Amniotic epithelial cell (primary cell): ENCODE measurements at places on chromosomes 11 and 22.

DNA sequence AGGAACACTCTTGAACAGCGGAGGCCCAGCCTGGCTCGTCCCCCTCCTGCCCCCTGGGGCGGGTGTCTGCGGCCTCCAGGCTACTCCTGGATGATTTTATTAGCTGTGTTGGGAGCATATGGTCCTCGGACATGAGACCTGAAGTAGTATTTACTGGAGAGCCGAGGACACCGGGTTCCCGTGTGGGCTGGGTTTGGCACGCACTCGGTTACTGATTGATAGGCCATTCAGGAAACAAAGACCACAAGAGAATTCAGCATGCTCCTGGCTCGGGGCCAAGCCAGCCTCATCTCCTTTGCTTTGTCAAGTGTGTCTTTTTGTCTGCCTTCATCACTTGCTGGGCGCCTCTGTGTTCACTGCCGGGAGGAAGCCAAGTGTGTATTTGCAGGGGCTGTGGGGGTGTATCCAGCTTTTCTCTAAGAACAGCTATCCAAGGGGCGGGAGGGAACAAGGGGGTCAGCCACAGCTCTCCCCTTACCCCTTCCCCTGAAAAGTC lies 9.7 kb downstream of the FXYD2 start:
- peak; percentile 30 for DNase-seq

- no peak for DNase-seq
Measured at GRCh38 chr22:46066691-46067090, 83.6 kb upstream of the PPARA start.

GRCh38 chr11:20881328-20882079 lies 212.1 kb downstream of the NELL1 start:
- DNase-seq = no peak

DNA sequence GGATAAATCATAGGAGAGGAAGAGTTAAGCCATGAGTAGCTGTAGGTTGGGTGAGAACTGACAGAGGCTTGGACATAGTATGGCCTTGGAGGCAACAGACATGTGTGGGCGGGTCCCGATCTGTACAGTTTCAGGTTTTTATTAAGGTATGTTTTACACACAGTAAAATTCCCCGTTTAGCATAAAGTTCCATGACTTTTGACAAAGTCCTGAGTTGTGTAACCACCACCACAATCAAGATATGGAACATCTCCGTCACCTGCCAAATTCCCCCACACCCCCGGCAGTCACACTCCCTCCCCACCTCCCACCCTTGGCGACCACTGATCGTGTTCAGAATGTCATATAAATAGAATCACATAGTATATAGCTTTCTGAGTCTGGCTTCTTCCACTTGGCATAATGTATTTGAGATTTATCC lies 68.1 kb downstream of the GRIK4 start:
- DNase-seq = no peak

DNA sequence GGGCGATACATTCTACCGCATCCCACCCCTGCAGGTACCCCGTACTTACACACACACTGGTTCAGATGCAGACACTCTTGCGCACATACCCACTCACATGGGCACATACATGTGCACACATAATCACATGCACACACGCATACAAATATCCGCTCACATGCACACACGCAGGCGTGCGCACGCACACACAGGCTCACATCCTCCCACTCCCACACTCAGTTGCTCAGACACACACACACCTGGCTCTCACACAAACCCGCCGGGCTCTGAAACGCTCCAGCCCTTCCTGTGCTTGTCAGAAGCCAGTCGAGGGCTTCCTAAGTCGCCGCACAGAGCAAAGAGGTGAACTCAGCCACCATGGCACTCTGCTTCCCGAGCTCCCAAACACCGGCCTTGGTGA lies 164.5 kb downstream of the CRYBB2 start:
- DNase-seq = no peak

DNA sequence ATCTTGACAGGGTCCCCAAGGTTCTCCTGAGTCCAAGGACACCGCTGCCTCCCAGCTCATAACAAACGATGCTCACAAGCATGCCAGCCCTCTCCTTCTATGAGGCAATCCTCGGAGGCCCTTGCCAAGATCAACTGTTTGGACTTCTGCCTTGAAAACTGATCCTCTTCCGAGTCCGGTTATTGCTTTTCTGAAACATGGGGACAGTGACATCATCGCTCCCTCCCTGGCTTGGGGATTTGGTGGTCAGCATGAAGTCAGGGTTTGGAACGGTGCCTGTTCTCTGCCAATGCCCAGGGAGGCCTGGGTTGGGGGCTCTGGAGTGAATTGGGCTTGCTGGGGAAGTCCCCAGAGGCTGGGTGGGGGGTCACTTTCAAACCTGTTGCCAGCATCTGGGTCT lies 149.3 kb downstream of the FBXO7 start:
- peak; percentile 52 for DNase-seq

DNA sequence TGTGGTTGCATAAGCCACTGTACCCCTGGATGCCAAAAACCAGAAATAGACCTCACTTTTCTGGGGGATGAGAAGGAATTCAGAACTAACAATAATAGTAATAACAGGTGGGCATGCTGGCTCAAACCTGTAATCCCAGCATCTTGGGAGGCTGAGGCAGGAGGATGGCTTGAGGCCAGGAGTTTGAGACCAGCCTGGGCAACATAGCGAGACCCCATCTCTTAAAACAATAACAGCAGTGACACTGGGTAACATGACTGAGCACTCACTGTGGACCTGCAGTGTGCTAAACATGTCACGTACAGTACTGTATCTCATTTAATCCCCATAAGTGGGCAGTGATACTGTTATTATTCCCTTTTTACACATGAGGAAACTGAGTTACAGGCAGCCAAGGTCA lies 10.0 kb downstream of the FLRT1 start:
- DNase-seq = no peak

- no peak for DNase-seq
Measured at GRCh38 chr22:40023341-40023841, 28.6 kb downstream of the FAM83F start.

GRCh38 chr11:122486793-122487495 lies 168.6 kb upstream of the UBASH3B start:
- peak; percentile 65 for DNase-seq

DNA sequence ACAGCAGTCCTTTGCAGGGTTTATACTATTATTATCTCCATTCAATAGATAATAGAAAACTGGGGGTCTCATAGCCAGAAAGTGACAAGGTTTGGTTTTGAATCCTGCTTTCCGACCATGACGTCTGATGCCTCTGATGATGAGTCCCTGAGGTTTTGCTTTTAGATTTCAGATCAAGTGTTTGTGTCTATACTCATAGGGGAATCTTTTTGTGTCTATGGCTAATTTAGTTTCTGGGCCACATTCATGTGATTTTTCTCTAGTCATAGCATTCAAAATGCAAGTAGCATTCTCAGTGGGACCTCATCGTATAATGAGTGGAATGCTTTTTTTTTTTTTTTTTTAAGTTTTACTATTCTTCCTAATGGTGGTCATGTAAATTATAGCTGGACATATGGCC lies 72.9 kb downstream of the TNRC6B start:
- DNase-seq = no peak

GRCh38 chr11:106447631-106448191 lies 370.2 kb downstream of the AASDHPPT start:
- no peak for DNase-seq

DNA sequence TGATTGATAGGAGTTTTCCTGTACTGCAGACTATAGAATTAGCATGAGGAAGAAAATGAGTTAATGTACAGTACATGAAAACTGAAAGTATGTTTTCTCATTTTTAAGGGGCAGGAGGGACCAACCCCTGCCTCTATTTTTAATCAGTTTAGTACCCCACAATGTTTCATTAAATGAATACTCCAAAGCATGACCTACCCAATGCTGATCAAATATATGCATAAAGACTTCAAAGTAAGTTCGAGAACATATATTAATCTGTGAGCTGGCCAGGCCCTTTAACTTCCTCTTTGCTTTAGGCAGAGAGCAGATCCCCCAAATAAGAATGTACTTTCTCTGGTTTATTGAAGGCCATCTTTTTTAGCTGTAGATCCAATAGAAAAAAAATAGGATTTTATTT lies 161.0 kb downstream of the FCHSD2 start:
- DNase-seq = no peak

DNA sequence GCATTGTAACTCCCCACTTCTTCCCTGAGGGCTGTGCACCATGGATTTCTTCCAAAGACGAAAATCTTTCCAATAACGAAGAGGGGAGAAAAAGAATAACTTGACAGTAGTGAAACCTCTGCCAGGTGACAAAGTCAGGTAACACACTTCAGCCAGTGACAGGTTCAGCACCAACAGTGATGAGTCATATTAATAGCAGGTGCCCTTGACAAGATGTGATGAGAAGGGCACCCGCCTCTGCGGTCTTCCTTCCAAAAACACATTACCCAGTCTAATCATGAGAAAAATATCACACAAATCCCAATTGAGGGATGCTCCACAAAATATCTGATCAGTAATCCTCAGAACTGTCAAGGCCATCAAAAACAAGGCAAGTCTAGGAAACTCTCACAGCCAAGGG lies 157.8 kb downstream of the EFCAB6 start:
- DNase-seq = no peak

GRCh38 chr11:110200241-110200640 lies 96.2 kb downstream of the RDX start:
- DNase-seq = peak; percentile 87

DNA sequence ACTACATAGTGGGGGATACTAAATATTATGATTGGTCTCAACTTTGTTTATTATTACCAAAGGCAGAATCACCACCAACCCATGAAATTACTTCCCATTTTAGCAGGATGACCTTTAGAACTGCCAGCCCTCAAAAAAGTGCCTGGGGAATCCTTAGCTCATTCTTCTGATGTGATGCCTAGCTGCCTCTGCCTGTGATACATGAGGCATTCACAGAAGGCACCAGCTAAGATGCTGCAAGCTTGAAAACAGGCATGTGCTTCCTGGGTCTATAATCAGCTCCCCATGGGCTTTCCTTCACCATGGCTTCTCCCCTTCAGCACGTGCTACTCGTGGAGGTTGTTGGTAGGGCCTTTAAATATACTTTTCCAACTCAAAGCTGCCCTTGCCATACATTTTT lies 50.4 kb upstream of the ARHGAP20 start:
- DNase-seq = no peak

DNA sequence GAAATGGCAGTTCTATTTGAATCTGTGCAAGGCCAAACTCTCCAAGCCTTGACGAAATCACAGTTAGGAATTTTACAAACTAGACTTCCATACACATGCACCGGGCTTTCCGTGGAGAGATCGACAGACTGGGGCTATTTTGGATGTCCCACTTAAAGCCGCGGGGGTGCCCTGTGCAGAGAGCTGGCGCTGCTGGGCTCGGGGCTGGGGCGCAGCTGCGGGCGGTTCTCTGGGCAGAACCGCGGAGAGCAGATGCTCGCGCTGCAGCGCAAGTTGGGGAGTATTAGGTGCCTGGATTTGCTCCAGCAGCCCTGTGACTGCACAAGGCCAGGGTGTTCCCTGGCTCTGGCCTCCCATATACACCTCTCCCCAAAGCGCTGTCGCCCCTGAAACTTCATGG lies 67.2 kb downstream of the SPATA19 start:
- DNase-seq = no peak

- peak; percentile 53 for DNase-seq
Measured at GRCh38 chr11:86099874-86100273, 31.0 kb upstream of the PICALM start.

DNA sequence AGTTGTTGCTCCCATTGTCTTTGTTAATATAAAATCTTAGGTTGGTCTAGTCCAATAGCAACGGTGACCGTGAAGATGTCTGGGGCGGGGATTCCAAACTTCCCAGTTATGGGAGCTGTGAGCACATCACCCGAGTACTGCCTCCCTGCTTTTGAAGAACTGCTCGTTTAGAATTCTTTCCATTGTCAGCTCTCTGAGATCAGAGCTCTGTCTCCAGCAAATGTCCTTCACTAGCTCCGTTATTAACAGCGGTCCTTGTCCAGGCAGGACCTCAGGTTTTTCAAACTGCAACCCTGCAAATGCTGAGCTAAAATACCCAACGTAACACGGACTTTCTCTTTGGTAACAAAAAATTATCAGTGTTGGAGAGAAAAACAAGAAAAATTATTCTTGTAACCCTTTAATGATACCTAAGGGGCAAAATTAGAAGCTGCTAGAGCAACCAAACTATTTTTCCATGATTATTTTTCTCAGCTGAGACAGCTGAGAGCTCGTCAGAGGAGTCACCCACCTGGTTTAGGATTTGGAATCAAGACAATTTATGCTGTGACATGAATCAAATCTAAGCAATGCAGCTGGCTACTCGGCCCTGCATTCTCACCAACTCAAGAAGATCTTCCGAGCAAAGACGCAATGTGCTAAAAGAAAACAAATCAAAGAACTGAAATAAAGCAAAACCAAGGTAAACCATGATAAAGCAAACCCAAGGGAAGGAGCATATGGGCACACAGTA lies 15.1 kb upstream of the EFCAB6 start:
- peak; percentile 8 for DNase-seq

GRCh38 chr11:12693479-12694182 lies 19.4 kb downstream of the TEAD1 start:
- peak; percentile 99 for DNase-seq

- DNase-seq = no peak
Measured at GRCh38 chr22:17792854-17793434, 18.7 kb upstream of the BID start.

- peak; percentile 5 for DNase-seq
Measured at GRCh38 chr11:99419991-99420390, 399.2 kb downstream of the CNTN5 start.

DNA sequence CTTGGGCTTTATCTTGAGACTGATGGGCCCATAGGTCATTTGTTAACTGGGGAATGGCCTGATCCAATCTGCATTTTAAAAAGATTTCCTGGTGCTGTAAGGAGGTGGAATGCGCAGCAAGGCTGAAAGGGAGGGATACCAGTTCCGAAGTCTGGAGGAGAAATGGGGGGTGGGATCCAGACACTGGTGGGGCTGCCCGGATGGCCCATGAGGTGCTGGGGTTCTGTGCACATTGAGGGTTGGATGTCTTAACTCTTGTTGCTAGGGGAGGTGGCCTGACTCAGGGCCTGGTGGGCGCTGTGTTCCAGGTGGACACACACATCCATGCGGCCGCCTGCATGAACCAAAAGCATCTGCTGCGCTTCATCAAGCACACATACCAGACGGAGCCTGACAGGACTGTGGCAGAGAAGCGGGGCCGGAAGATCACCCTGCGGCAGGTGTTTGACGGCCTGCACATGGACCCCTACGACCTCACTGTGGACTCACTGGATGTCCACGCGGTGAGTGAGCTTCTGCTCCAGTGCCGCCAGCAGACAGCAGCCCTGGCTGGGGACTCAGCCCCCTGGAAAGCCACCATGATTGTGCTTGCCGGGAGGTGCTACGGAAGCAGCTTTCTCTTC lies 38.1 kb downstream of the AMPD3 start:
- no peak for DNase-seq

GRCh38 chr22:22076361-22076760 lies 93.8 kb upstream of the TOP3B start:
- peak; percentile 21 for DNase-seq

GRCh38 chr11:34926101-34926830 lies 9.8 kb downstream of the PDHX start:
- peak; percentile 58 for DNase-seq

- DNase-seq = peak; percentile 82
Measured at GRCh38 chr11:8671651-8672062, 10.8 kb downstream of the TRIM66 start.

- DNase-seq = peak; percentile 59
Measured at GRCh38 chr11:70307176-70307575, 36.7 kb downstream of the PPFIA1 start.
